ENCODE measurements at places on chromosomes 1 and 21.

GRCh38 chr1:111971396-111971795, 18.1 kb downstream of the KCND3 start:
- no peak for DNase-seq

DNA sequence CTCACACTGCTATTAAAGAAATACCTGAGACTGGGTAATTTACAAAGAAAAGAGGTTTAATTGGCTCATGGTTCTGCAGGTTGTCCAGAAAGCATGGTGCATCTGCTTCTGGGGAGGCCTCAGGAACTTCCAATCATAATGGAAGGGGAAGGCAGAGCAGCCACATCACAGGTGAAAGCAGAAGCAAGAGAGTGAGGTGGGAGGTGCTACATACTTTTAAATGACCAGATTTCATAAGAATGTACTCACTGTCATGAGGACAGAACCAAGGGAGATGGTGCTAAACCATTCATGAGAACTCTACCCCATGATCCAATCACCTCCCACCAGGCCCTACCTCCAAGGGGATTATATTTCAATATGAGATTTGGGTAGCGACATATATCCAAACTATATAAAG, 55.7 kb downstream of the MRPL39 start:
- DNase-seq, result no peak

DNA sequence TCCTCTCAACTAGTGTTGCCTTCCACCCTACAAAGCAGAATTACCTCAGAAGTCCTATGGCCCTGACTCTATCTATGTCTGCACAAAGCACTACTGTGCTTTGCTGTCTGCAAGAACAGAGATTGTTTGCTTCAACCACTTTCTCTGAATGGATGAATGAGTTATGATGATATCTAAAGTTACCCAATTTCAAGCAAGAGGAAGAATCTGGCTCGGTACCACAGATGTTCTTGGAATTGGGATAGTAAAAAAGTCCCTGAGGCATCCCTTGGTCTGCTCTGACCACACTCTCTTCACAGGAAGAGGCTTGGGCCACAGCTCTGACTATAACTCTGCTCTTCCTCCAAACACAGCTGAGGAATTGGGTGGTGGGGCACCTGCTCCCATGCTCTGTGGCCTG, 31.2 kb downstream of the MTARC1 start:
- DNase-seq, result no peak

DNA sequence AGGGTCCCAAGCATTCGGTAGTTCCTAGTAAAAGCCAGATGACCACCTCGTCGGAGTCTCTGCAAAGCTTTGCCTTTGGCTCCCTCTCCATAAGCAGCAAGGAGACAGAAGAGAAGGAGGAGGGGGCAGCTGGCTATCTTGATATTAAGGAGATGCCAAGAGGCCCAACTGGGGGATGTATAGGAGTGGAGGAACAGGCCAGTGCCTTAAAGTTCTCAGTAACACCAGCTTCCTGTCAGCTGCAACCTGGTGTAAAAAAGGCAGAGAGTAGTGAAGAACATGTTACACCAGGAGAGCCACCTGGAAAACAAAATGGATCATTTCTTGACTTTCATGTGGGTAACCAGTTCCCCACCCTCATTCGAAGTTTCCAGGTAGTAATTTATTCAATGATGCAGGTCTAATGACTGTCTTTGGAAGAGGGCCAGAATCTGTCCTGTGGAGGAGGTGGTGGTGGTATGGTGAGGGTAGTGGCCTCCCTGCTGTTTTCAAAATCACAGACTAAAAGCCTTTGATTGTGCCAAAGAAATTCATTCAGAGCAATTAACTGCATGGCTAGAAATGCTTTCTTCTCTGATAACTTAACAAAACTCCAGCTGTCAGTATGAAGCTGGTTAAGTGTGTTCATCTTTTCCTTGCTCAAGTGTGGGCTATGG, 27.3 kb downstream of the TMEM200B start:
- no peak for DNase-seq

- no peak for DNase-seq
Observed at GRCh38 chr21:44709426-44710293, 1.7 kb downstream of the TSPEAR start.

DNA sequence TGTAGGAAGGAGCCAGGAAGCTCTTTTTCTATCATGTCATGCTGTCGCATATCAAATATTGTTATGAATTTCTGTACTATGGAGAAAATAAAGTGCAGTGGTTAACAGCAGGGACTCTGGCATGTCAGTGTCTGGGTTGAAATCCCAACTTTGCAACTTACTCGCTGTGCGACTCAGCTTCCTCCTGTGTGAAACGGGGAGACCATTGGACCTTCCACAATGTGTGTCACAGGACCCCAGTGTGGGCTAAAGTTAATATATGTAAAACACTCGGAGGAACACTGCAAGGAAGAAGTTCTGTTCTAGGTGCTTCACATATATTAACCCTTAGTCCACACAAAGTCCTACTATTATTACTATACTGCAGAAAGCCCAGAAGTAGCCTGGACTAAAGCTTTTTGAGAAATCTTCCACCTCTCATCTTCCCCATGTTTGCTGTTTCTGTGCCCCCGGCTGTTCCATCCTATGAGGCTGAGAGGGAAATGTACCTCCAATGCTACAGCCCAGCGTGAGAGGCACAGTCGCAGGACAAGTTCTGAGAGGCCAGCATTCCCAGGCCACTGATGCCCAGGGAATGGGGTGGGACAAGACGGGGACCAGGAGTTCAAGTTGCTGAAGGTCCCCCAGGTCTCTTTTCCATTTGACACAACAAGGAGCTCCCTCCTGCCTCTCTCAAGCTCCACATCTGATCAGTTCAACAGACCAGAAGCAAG, 1.9 kb downstream of the CHIT1 start:
- no peak for DNase-seq

- no peak for DNase-seq
Observed at GRCh38 chr1:9271283-9271682, 21.4 kb upstream of the SPSB1 start.

DNA sequence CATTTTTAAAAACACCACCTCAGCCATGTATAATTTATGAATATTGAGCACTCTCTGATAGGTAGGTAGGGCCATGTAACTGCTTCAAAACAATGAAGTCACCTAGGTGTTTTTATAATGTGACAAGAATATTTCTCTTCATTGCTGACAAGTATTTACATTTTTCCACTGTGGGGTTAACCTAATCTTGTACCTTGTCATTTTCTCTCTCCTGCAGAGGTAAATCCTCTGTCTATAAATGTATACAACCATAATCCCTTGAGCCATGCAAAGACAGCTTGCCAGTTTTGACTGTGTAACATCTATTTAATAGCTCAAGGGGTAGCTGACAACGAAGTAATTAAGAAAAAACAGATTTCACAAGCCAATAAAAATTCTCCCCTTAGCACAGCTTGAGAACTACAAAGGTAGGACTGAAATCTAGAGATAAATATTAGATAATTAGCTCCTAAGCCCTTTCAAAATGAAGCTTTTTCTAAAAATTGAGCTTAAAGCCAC, 137.6 kb upstream of the POGK start:
- no peak for DNase-seq

- DNase-seq, result no peak
Observed at GRCh38 chr1:79239840-79240239, 233.3 kb upstream of the ADGRL4 start.

- DNase-seq, result no peak
Observed at GRCh38 chr1:246680190-246680589, 44.0 kb upstream of the SCCPDH start.

GRCh38 chr1:150194381-150195031, 41.4 kb downstream of the ANP32E start:
- no peak for DNase-seq

DNA sequence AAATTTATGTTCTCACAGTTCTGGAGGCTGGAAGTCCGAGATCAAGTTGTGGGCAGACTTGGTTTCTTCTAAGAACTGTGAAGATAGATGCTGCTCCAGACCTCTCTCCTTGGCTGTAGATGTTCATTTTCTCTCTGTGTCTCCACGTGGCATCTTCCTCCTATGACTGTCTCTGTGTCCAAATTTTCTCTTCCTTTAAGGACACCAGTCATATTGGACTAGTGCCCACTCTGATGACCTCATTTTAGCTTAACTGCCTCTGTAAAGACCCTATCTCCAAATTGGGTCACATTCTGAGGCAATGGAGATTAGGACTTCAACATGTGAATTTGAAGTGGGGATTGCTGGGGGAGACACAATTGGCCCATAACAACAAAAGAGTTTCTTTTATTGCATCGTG, 125.3 kb upstream of the ETS2 start:
- DNase-seq, result no peak

- no peak for DNase-seq
Observed at GRCh38 chr1:185373813-185374529, 56.9 kb upstream of the IVNS1ABP start.
